Epithelial cell of esophagus (primary cell): ENCODE measurements at places on chromosomes 6 and 20.

- no peak for DNase-seq
Observed at GRCh38 chr6:133108419-133108818, 132.7 kb upstream of the EYA4 start.

GRCh38 chr6:151096255-151096612, 143.5 kb upstream of the AKAP12 start:
- no peak for DNase-seq

DNA sequence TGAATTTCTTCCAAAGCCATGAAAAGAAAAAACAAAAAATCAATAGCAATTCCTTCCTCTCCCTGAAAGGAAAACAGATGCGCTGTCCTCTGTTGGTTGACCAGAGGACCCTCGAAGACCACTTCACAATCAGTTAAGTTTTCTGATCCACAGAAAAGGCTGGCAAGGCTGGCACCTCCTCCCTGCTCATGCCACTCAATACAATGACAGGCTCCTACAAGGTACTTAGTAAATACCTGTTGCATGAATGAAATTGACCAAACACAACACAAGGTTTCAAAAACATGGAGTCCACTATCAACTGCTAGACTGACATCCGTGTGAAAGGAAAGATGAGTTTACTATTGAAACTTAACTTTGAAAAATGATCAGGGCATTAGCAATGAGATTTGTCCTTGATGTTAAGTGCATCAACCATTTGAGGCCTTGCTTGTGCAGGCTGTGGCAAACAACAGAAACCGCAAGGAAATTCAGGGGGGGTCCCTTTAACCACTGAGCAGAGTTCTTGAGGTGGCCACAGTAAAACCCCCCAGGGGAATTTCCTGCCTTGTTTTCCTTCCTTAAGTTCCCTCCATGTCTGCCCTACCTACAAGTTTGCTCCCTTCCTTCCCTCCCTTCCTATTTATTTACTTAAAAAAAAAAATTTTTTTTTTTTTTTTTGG, 27.9 kb upstream of the RTF2 start:
- DNase-seq = no peak

DNA sequence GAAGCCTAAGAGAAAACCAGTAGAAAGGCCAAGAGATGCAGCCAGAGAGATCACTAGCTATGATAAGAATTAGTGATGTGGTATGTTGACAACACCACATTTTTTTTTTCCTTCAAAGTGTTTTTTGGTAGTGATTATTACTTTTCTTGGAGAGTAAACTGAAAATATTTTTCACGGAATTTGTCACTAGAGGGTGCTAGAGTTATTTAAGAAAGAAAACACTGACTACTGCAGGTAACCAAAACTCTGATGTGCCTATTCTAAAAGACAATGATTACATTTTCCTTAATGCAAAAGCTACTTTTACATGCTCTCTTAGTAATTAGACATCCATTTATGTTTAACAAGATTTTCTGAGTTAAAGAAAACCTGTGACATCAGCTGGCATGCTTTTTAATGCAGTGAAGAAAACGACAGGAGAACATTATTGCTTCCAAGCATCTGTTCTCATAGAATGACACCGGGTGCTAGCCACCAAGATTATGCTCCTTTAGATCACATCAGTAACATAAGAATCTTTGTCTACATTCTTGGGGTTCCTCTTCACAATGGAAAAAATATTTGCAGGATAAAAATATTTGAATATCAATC, 28.8 kb downstream of the RWDD2A start:
- peak; percentile 47 for DNase-seq

DNA sequence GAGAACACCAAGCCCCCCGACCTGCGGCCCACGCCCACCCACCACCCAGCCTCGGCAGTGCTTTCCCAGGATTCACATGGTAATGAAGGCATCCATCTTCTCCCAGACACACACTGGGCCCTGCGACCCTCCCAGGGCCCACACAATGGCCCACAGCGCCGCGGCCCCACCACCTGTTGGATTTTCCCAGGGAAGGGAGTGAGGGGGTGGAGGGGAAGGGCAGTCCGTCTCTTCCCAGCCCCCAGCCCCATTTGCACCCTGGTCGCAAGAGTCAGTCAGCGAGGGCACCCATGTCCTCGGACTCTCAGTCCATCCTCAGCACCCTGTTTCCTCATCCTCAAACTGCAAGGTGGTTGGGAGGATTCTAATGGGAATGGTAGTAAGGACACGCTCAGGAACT, 23.7 kb upstream of the ID1 start:
- DNase-seq = no peak

- DNase-seq = no peak
Observed at GRCh38 chr20:46723039-46723438, 13.6 kb downstream of the SLC2A10 start.

DNA sequence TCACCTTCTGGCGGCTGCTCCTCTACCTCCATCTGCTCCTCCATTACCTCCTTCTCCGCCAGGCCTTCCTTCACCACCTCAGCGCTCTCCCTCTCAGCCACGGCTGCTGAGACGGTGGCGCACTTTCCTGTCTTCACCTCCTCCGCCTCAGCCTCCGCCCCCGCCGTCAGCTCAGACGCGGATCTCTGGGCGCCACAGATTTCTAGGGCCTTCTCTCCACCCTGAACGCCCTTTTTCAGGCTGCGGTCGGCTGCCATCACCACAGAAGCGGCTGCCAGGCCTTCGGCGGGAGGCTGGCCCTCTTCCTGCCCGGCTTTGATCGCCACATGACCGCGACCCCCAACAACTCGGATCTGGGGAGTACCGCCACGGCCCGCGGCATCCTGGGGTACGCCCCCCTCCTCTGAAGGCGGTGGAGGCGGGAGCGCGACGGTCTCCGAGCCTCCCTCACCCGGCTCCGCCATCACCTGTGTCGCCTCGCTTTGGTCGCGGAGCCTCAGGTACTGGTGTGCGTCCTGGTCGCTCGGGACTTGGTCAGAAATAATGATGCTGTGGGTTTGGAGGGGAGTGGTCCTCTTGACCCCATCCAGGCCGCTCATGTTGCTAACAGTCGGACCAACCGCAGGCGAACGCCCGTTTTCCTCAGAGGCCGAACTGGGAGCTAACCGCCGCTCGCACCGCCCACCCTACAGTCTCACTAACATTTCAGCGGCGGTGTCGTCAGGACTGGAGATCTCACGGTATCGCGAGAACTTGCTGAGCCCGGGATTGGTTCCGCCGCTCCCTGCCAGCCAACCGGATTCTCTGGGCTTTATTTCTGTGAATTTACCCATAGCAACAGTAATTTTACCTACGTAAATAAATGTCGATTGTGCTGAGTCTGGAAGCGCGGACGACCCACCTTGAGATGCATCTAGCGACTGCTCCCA, at the start of gene TSPYL1:
Gene TSPYL1, minus strand, starts transcription at position 699 of the 929 bp plus-strand sequence. Its CDS starts 100 bp downstream, at position 599.
- peak; percentile 97 for DNase-seq

DNA sequence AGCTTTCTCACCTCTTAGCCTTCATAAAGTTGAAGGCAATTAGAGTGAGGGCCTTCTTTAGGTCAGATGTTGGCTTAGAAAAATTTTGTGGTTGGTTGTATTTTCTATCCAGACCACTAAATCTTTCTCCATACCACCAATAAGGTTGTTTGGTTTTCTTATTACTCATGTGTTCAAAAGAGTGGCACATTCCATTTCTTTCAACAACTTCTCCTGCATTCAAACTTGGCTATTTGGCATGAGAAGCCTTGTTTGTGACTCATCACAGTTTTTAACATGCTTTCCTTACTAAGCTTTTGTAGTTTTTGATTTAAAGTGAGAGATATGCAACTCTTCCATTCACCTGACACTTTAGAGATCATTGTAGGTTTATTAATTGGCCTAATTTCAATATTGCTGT, 949.6 kb downstream of the TBC1D32 start:
- peak; percentile 54 for DNase-seq

- peak; percentile 30 for DNase-seq
Observed at GRCh38 chr6:99232056-99232455, 117.4 kb downstream of the FAXC start.

DNA sequence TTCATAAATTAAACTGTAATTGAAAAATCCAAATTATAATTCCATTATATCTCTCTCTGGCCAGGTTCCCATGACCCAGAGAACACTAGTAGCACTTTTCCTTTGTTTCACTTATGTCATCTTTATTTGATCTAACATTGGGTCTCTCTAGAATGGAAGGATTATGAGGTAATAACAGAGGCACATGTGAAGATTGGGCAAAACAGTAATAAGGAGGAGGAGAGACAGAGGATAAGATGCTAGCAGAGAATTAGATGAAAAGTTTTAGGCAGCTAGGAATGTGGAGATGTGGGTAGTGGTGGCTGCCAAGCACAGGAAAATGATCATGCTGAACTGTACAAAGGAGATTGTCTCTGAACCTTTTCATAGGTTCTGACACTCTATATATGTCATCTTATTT, 3.3 kb downstream of the TAB2 start:
- no peak for DNase-seq

GRCh38 chr6:50834929-50835410, 16.3 kb downstream of the TFAP2B start:
- DNase-seq = no peak

- DNase-seq = no peak
Observed at GRCh38 chr6:48775157-48775556, 664.2 kb upstream of the PTCHD4 start.

GRCh38 chr6:142675517-142675916, 269.5 kb downstream of the HIVEP2 start:
- no peak for DNase-seq

GRCh38 chr6:45644720-45645119, 267.0 kb upstream of the SUPT3H start:
- no peak for DNase-seq

DNA sequence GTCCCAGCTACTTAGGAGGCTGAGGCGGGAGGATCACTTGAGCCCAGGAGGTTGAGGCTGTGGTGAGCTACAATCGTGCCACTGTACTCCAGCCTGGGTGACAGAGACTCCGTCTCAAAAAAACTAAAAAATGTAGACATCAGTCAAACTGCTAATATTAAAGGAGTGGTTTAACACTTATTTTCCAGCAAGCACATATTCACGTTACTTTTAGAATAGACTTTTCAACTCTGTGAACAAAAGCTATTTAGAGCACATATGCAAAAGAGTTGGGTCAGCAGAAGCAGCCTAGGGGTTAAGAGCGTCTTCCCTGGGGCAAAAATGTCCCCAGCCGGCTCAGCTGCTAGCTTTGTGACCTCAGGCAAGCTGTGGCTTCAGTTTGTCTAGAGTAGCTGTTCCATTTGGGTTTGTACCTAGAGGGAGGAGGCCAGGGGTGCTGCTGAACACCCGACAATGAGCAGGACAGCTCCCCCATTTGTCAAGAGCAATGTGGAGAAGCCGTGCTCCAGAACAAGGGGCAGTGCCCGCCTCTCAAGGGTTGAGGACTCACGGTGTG, 62.5 kb upstream of the PTGIS start:
- no peak for DNase-seq

- peak; percentile 44 for DNase-seq
Observed at GRCh38 chr6:72784581-72784980, 162.7 kb downstream of the KCNQ5 start.

- no peak for DNase-seq
Observed at GRCh38 chr20:32560989-32561830, 23.9 kb downstream of the NOL4L start.

GRCh38 chr20:20312562-20312961, 55.3 kb upstream of the INSM1 start:
- DNase-seq = no peak

DNA sequence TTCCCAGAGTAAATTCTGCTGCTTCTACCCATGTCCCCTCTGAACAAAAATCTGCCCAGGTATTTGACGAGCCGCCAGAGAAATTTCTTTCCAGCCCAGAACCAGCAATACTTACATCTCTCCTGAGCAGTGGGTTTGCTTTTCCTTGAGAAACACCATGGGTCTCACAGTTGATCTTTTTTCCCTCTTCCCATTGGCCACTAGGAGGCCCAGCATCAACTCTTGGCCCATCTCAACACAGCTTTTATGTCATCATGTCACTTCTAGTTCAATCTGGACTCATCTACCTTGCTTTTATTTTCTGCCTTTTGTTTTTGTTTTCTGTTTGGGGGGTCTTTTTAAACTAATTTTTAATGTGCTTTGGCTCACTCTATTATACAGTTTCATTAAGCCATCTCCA, 18.8 kb downstream of the MAFB start:
- no peak for DNase-seq

DNA sequence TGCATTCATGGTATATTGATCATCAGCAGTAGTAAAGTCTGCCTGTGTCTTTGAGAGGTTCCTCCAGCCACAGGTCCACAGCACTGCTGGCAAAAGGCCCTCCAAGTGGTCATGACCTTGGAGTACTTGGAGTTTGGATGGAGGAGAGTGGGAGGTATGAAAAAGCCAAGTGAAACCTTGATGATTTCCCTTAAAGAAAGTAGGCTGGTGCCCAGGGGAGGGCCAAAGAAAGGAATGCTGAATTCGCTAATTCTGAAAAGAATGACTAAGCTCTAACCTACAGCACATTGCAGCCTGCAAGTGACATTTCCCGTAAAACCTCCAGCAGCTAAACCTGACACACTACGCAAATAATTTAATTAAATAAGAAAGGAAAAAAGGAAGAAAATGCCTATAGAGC, 223.4 kb upstream of the TAB2 start:
- DNase-seq = peak; percentile 10

GRCh38 chr20:46488451-46488850, 24.9 kb downstream of the ZNF334 start:
- DNase-seq = no peak

DNA sequence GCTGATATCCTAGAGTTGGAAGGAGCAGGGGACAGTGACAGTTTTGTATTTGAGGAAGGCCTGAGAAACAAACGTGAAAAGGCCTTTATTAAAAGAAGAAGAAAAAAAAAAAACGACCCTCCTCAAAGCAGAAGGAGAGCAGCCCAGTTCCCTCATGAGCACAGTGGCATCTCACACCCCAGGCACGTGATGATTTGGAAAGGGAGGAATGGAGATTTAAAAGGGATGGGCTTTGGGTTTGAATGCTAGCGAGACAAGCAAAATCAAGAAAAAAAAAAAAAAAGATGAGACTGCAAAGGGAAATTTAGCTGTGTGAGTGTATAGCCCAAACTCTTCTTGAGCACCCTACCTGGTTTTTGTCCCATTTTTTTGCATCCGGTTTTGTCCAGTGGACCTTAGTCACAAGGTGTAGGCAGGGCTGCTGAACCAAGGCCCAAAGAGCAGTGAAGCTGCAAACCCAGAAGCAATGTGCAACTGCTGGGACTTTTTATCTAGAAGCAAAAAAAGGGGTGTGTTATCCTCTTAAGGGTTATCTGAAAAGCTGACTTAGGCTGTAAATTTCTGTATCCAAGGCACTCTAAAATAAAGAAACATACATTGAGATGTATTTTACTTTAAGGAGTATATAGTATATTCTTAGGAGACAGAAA, 54.5 kb upstream of the RREB1 start:
- no peak for DNase-seq

GRCh38 chr20:24033151-24033550, 44.6 kb upstream of the GGTLC1 start:
- DNase-seq = no peak

- DNase-seq = no peak
Observed at GRCh38 chr20:48687117-48687800, 140.5 kb downstream of the PREX1 start.
